CD4-positive, alpha-beta T cell (primary cell): ENCODE measurements at places on chromosomes 5 and 9.

DNA sequence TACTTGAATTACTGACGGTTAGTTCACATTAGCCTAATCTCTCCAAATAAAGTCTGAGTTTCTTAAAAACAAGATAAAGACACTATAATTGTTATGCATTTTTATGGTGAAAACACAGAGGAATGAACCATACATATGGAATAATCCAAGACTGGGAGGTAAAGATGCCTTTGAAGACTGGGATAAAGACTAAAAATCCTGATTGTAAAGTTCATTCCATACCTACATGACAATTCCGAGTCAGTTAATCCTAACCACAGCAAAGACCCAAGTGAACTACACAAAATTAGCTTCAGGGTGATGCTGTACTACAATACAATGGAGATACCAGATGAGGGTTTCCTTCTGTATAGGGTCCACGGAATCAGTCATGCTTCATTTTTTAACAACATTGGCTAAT, 6.3 kb downstream of the AP3B1 start:
- no peak for DNase-seq

DNA sequence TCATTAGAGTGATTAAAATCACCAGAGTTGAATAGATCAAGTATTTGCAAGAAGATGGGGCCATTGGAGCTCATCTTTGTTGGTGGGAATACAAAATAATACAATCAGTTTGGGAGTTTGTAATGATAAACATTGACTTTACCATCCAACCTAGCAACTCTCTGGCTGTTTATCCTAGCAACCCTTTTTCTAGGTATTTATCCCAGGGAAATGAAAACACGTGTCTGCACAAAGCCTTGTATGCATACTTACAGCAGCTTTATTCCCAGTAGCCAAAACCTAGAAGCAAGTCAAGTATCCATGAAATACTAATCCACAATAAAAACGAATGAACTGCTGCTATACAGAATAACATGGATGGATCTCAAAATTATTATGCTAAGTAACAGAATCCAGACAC, 152.7 kb upstream of the DAB2 start:
- DNase-seq = no peak

- no peak for DNase-seq
Measured at GRCh38 chr5:75666801-75667200, 50.4 kb downstream of the POC5 start.

DNA sequence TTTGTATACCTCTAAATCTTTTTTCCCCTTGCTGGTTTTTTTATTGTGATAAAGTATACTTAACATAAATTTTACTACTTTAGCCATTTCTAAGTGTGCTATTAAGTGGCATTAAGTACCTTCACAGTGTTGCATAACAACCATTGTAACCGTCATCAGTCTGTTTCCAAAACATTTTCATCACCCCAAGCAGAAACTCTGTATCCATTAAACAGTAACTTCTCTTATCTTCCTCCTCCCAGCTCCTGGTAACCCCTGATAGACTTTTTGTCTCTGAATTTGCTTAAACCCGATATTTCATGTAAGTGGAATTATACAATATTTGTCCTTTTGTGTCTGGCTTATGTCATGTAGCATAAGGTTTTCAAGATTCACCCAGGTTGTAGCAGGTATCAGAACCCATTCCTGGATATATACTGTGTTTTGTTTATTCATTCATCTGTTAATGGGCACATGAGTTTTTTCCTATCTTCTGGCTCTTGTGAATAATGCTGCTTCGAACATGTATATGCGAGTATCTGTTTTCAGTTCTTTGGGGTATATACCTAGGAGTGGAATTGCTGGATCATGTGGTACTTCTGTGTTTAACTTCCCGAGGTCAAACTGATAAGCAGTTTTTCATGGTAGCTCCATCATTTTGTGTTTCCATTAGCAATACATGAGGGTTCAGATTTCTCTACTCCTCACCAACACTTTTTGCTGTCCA, 66.4 kb downstream of the EHMT1 start:
- no peak for DNase-seq

DNA sequence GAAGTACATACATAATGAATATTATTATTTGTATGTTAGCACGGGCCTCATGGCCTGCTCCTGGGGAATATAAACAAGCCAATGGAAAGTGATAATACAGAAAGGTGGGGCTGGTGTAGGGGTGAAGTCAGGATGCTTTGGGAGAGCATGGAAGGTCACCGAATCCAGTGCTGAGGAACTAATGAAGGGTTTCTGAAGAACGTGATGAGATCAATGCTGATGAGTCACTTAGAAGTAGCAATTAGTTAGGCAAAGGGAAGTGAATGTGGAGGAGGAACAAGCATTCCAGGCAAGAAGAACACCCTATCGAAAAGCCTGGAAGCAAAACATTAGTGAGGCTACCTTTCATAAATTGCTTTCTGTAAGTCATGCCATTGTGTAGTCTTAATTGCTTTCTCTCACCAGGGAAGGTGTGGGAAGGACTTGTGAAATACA, 2.1 kb downstream of the ANXA1 start:
- DNase-seq = no peak

GRCh38 chr9:120982836-120983235, 56.2 kb upstream of the TRAF1 start:
- no peak for DNase-seq

- DNase-seq = no peak
Measured at GRCh38 chr9:134633362-134634142, 8.1 kb upstream of the COL5A1 start.

DNA sequence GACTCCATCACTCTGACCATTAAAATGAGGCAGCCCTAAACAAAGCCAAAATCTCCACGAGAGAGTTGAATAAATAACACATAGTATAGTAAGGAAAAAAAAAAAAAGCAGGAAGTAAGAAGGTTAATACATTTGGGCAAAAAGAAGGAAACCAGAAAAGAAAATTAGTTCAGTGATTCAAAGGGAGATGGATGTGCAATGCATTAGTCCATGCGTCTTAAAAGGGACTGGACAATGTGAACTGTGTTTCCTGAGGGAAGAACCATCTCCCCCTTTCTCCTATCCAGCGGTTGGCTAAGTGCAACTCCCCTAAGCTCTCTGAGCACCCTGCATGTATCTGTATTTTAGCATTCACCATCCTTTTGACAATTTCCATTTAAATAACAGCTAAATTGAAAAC, 1.4 kb downstream of the ANKRA2 start:
- DNase-seq = no peak

- DNase-seq = no peak
Measured at GRCh38 chr5:67133776-67134175, 62.8 kb downstream of the CD180 start.

DNA sequence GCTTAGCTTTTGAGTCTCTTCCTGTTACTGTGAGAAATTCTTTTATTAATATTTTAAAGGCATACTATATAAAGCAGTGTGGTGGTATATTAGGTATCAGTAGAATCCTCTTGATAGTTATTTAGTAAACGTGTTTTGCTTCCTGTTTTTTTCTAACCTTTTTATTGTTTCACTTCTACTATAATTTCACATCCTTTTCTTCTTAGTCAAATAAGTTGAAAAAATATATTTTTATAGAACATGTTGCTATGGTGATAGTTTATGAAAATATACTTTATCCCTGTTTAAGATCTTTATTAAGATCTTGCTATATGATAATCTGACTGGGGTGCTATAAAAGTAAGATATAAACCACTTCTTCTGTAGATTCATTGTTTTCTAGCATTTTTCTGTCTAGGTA, 2.1 kb downstream of the POLK start:
- no peak for DNase-seq

DNA sequence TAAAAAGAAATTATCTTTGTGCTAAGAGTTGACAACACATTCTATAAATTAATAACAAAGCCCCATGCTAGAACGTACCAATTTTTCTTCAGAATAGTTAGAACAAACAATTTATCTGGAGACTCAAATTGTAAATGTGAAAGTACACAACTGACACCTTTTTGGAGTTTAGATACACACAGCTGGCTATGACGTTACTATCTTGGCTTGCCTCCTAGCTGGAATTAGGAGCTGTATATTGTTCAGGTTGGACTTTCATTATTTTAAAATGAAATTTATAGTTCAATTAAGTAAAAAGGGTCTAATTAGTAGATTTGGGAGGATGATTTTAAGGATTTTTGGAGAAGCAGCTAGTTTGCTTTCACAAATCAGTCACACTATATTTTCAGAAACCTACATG, 393.9 kb upstream of the RIOK2 start:
- no peak for DNase-seq

DNA sequence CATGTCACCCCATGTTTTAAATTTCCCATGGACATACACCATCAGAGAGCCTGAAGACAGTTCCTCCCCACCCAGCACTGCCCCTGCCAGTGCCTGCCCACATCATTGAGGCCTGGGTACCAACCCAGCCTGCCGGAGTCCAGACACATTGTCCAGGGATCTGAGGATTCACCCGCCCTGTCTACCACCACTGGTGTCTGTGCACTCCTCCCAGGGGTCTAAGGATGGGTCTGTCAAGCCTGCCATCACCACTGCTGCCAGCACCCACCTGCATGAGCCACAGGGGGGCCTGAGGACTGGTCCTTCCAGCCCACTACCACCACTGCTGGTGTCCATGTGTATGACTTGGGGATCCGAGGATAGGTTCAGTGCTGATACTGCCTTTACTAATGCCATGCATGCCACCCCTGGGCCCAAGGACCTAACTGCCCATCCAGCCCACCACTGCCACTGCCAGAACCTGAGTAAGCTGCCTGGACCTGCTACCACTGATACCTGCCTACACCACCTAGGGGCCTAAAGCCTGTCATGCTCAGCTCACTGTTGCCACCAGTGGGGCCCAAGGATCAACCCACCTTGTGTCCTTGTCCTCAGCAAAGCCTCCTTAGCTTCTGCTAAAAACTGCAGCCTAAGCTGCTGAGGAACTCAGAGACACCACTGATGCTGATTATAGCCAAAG, 137.8 kb downstream of the GIN1 start:
- DNase-seq = no peak

DNA sequence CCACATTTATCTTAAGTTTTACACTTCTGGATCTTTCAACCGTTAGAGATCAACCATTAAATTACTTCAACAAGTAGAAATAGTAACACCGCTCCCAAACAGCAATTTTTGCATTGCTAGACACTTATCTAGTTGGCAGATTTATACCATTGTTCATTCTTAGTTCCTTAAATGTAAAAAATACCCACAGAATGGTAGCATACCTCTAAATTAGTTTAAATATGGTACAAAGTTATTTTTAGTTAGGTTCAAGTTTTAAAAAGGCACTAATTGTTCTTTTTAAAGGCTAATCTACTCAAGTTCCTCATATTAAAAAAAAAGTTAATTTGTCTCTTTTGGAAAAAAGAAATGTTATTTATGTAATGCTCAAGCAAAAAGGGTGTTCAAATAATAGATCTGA, 8.1 kb downstream of the PFDN1 start:
- DNase-seq = no peak
